CD4-positive, alpha-beta T cell treated with Interleukin-1 beta for 1 hour (primary cell): ENCODE measurements at places on chromosomes 12 and 14.

DNA sequence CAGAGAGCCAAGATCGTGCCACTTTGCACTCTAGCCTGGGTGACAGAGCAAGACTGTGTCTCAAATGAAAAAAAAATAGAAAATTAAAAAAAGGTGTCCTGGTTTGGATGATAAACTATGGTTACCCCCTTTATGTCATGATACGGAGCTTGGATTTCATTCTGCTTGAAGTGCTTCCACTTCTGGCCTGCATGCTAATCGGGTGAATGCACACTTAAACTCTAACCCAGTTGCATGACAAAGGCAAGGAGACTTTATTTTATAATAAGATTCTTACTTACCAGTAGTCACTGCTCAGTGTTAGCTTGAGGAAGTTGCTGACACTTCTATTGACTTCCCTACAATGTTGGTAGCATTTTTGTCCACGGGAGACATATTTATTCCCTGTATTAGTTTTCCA lies 24.3 kb downstream of the CFAP54 start:
- DNase-seq = no peak

- no peak for DNase-seq
Observed at GRCh38 chr12:102596031-102596430, 115.7 kb upstream of the IGF1 start.

DNA sequence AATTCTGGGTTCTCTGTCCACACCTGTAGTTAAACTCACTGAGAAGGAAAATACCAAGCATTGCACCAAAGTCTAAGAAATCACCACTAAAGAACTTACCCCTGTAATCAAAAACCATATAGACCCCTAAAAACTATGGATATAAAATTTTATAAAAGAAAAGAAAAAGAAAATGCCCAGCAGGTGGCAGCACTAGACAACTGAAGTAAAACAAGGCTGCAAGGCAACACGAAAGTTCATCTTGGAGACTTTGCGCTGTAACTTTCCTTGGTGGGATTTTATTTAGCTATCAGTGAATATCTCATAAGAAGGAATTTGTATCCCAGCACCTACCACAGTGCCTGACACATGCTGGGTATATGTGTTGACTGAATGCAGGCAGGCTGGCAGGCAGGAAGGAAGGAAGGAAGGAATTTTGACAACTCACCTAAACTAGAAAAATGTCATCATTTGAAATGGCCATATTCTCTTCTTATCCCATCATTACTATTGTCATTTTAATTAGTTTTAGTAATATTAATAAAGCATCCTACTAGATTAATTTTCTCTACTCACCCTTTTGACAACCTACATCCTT lies 68.2 kb upstream of the ETV6 start:
- peak; percentile 36 for DNase-seq

DNA sequence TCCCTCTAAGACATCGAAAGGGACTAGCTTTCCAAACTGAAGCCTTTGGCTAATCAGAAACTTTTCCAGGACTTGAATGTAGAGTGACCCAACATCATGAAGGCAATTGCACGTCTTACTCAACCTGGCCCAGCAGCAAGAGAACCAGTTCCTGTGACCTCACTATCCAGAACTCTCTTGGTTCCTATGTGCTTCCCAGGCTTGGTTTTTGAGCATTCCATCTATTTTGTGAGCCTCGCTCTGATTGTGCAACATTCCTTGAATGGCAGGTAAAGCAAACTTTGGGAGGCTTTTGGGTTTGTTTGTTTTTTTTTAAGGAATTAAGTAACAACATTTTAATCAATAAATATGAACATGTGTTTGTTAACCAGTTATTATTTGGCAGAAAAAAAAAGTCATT lies 183.6 kb upstream of the EGLN3 start:
- no peak for DNase-seq

DNA sequence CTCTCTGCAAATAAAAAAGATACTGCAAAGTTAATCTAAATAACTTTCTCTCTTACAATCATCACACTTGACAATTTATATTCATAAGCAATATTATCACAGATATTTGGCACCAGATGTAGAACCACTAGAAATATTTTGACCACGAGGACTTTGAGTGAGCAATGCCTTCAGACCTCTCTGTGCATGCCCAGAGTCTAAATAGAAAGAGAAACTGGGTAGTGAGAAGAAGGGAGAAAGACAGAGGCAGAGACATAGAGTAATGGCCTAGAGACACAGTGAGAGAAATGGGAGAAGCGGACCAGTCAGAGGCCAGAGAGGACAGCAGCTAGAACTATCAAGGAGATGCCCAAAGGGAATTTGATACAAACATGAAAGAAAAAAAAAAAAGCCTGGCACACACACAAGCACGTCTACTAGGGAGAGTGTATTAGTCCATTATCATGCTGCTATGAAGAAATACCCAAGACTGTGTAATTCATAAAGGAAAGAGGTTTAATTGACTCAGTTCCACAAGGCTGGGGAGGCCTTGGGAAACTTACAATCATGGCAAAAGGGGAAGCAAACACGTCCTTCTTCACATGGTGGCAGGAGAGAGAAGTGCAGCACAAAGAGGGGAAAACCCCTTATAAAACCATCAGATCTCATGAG lies 41.1 kb downstream of the BMP4 start:
- DNase-seq = no peak
